ENCODE measurements at places on chromosomes 12 and 14.

DNA sequence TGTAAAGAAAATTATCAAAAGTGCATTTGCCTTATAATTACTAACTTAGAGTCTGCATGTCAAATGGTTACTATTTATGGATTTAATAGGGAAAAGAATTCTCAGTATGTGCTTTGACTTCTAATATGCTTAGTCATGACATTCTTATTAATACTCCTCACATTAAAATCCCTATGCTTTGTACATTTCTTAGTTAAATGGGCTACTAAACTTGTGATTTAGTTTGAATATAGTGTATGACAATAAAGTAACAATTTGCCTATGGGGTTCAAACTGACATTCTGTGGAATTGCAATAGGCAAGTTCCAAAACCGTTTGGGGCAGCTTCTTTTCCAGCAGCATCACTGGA, 361.9 kb upstream of the TMTC1 start:
- DNase-seq, result no peak

DNA sequence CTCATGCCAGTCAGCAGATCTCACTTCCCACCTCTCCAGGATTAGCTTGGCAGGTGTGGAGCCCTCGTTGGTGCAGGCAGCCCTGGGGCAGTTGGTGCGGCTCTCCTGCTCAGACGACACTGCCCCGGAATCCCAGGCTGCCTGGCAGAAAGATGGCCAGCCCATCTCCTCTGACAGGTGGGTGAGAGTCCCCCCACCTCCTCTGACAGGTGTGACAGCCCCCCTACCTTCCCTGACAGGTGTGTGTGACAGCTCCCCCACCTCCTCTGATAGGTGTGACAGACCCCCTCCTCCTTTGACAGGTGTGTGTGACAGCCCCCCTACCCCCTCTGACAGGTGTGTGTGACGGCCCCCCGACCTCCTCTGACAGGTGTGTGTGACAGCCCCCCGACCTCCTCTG, 26.3 kb downstream of the PAPLN start:
- DNase-seq, result no peak

- no peak for DNase-seq
Measured at GRCh38 chr14:79809849-79810612, 401.3 kb downstream of the DIO2 start.

DNA sequence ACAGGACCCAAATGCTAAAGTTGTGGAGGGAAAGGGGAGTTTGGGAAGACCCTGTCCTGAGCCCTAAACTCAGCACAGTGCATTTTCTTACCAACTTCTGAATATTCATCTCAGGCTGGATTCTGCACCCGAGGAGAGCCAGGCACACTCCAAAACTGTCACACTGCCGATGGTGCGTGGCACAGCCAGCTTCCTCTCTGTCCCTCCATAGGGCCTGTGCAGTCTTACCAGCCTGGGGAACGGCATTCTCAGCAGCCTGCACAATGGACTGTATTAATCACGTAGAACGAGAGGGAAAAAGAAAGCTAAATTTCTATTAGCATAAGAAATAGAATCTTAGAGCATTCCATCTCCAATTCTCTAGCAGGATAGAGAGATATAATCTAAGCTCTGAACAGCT, 71.3 kb upstream of the GPATCH2L start:
- no peak for DNase-seq

- DNase-seq, result peak; percentile 2
Measured at GRCh38 chr12:79407671-79408622, 282.8 kb downstream of the PAWR start.

GRCh38 chr12:106135781-106136180, 3.0 kb downstream of the NUAK1 start:
- DNase-seq, result no peak

DNA sequence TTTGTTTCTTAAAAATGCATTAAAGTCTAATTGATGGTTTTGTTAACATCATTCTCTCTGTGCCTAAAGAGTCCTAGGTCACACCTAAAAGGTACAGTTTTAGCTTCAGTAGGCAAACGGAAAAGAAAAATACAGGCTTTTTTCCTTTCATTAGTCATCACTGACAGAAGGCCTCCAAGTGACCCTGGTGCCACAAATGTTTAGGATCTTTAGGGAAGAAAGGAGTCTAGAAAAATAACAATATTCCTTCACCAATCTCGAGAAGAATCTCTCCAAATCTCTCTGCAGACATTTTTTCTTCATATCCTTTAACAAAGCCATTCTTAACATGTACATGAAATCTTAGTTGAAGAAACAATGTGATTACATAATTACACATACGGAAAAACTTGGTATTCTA, 2.0 kb downstream of the DENND5B start:
- DNase-seq, result no peak

DNA sequence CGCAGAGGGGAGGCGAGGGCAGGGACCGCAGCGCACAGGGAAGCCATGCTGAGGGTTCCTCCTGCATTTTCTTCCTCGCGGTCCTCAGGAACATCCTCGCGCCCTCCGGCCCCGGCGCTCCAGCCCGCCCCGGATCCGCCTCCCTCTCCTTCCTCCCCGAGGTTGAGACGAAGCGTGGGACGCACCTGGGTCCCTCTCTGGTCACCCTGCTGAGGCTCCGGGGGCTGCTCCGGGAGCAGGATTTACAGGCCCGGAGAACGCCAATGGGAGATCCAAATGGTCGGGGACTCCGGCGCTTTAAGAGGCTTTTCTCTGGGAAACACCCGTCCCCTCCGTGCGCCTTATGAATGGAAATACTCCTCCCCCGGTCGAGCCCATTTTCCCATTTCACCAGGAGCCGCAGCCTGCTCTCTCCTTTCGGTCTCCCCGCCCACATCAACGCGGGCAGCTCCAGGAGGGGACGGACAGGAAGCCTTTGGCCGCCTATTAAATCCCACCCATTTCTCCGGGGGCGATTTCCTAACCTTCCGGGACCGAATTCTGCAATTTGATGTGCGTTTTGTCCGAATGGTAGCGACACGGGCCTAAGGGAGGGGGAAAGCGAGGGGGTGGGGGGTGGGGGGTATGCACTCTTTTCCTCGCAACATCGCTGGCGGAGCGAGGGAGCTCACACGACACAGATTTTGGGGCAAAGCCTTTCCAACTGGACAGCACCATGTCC, at the start of gene UNC79:
Gene UNC79, plus strand, starts transcription at position 625 of the 721 bp plus-strand sequence. Its CDS starts 91 bp downstream, at position 716.
- DNase-seq, result no peak

DNA sequence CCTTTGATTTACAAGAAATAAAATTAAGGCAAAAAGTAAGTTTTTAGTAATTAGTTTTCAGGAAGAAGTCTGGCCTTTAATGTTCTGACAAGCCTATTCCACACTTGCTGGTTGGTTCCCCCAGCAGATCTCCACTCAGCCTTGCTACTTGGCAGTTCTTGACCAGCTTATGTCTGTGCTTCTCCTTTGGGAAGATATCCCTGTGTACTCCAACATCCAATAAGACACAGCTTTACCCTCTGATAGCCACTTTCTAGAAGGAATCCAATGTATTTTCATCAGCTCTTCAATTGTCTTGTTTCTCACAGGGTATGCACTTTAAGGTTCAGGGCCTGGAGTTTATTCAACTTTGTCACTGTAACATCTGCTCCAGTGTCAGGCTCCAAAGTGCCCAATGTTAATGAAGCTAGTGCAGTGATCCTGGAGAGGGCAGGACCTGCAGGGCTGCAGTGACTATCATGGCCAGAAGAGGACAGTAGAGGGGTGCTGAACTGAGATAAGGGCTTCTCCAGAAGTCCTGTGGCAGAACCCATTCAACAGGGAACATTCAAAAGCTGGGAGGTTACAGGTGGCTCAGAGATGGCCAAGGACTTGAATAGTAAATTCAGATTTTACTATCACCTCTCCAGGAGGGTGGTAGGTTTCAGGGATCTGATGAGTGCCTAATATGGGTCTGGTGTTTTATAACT, 22.9 kb downstream of the JKAMP start:
- DNase-seq, result peak; percentile 43

DNA sequence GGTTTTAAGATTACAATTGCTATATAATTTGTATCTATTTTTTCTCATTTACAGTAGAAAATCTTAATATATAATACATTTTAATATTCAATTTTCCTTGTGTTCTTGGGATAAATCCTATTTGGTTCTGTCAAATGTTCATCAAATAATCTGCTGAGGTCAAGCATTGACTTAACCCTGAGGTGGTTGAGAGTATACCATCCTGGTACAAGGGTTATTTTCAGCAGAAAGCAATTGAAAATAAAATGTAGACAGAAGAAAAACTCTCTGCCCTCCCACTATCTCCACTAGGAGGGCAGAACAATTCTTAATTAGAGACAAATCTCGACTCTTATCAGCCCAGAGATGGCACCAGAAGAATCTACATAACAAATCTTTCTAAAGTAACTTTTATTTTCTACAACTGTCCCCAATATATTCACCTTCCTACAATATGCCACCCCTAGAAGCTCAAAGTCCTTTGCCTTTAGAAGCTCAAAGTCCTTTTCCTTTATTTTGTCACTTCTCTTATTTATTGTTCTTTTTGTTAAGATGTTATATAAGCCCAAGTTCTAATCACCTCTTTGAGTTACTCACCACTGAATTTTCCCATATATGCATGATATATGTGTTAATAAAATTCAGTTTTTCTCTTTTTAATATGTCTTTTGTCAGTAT, 57.9 kb upstream of the ERGIC2 start:
- no peak for DNase-seq

DNA sequence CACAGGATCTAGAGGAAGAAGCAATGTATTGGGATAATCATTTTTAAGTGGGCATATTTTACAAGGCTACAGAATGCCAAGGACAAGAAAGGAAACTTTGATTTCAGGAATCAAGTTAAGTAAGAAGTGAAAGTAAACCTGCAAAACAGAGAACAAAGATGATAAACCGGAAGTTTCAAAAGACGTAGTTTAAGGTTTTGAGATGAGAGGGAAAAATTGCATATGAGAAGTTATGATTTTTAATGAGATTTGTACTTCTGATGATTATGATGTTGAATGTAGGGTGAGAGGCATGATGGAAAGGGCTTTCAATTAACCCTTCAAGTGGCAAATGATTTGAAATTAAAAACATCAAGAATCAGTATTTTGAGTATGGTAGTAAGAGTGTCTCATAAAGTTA, 134.9 kb downstream of the CAPZA3 start:
- DNase-seq, result no peak

DNA sequence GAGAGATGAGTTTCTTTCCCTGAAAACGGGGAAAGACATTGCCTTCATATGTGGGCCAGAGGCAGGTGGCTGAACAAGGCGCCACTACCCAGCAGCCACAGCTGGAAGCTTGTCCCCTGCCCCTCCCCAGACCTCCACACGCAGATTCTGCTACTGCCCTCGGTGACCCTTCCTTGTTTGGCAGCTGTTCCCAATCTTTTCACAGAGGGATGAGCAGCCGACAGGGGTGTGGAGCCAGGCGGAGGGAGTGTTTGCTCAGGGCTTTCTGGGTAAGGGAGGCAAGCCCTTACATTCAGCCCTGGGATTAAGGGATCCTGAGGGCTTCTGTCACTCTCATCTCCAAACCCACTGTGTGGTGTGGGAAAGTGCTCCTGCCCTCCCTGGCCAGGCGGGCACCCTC, 4.5 kb upstream of the KRT4 start:
- no peak for DNase-seq

Data from CD4-positive, alpha-beta T cell treated with Interleukin-17A for 4 hours (primary cell).